Smooth muscle cell of the umbilical artery (primary cell): ENCODE measurements at places on chromosomes 7 and 10. TPM values are rescaled to one million over a fixed set of nuclear protein-coding genes. Genes with fewer than 3 reads are reported as not detected.

Gene PRKCQ
- under 0.01 and 0.55 TPM in 2 replicates for total RNA-seq

Gene CRTAC1
- total RNA-seq = under 0.01 TPM in 1 of 2 replicates, not detected in the other

Gene BAMBI
- total RNA-seq = 9.8 and 128 TPM in 2 replicates

Gene TAS2R4
- total RNA-seq = 1.2 and 1.4 TPM in 2 replicates

Gene PLCE1
- total RNA-seq = 0.59 and 1.1 TPM in 2 replicates

Gene KCNMA1
- total RNA-seq = 107 and 110 TPM in 2 replicates

Gene NRG3
- total RNA-seq = under 0.01 TPM in 1 of 2 replicates, not detected in the other
